GM03348 (cell line): ENCODE measurements at places on chromosomes 11 and 22.

- no peak for DNase-seq
Observed at GRCh38 chr11:64734811-64735724, 8.9 kb downstream of the RASGRP2 start.

DNA sequence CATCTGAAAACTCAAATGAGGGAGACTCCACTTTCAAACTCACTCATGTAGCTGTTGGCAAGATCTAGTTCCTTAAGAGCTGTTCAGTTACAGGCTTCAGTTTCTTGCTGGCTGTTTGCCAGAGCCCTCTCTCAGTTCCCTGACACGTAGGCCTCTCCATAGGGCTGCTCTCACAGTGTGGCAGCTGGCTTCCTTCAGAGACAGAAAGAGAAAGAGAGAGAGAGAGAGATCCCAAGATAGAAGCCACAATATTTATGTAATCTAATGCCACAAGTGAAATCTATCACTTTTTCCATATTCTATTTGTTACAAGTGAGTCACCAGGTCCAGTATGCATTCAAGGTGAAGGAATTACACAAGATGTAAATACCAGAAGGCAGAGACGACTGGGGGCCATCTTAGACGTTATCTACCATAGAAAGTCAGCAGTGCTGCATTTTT, 168.8 kb downstream of the RCN1 start:
- no peak for DNase-seq

GRCh38 chr11:134664447-134665187, 252.6 kb upstream of the B3GAT1 start:
- no peak for DNase-seq

DNA sequence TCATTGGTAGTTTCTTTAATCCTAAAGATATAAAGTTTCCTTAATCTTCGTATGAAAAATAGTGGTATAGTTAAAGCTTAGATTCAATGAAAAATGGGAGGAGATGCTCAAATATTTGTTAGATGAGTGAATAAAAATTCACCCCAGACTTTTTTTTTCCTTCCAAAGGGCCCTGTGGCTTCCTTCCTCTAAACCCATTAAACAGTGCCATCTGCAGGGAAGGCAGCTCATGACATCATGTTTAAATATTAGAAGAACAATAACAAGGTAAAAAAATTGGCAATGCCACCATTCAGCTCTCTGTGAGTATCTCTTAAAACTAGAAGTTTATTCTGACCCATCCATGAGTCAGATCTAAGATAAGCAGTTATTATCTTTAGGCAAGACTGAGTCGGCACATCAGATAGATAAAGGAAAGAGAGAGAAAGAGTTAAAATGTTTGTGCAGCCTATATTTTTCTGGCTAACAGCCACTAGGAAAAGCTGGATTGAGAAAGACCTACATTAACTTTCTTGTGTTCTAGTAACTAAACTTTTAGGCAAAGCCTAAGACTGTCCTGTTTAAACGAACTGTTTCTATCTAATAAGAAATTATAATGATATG, 19.1 kb upstream of the OOSP1 start:
- peak; percentile 61 for DNase-seq

- DNase-seq = peak; percentile 70
Observed at GRCh38 chr11:59141673-59142460, 789 bp upstream of the FAM111A start.

DNA sequence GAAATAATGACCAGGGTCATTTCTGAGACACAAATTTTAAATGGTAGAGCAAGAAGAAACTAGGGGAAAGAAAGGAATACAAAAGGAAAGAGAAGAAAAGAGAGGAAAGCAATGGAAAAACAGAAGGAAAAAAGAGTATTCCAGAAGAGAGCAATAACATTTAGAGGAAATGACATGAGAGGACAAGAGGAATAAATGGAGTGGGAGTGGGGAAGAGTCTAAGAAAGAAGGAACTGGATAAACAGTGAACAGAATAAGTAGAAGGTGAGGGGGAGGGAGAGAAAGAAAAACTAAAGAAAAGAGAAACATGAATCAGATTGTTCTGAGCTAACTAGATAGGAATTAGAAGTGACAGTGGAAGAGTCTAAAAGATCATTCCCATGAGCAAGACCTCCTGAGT, 28.4 kb downstream of the PRDM10 start:
- DNase-seq = no peak
